ENCODE measurements at places on chromosomes 3 and 15.

DNA sequence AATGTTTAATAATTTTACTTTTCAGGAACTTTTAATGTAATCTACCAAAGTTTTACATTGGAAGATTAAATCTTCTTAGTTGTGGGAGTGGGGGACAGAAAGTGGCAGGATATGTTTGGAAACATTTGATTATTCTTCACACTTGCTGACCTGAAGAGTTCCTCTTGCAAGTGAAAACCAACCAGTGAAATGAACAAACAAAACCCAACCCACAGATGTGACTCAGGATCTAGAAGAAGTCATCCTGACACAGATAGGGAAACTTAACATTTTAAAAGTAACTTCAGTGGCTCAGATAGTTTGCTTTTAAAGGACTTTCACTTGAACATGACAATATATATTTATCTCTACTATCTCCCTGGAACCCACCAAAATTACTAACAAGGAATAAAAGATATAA is 55.4 kb downstream of the ASTE1 start:
- no peak for DNase-seq

DNA sequence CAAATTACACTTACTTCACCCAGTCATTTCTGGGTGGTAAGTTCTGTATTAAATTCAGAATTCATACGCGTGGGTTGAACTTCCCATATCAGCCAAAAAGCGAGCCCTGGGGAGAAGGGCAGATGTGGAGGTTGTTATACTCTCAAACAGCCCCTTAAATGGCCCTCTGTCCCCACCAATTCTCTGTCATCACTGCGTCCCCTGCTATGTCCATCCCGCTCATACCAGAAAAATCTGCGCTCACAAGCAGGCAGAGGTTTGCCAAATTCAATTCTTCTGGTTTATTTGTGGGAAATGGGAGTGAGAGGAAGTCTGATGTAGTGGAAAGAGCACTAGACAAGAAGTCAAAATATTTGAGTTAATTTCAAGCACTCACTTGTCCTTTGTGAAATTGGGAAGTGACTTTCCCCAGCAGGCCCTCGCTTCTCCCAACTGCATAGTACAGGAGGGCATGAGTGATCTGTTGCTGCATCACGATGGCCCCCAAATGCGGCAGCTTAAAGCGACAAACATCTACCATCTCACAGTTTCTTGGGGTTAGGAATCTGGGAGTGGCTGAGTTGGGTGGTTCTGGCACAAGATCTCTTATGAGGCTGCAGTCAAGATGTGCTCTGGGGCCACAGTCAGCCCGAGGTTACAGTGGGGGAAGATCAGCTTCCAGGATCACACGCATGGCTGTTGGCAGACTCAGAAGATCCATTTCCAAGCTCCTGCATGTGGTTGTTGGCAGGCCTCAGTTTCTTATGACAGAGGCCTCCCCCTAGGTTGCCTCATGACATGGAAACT is 67.7 kb downstream of the CPN2 start:
- no peak for DNase-seq

GRCh38 chr3:3053974-3054373 is 56.2 kb downstream of the IL5RA start:
- DNase-seq: no peak

DNA sequence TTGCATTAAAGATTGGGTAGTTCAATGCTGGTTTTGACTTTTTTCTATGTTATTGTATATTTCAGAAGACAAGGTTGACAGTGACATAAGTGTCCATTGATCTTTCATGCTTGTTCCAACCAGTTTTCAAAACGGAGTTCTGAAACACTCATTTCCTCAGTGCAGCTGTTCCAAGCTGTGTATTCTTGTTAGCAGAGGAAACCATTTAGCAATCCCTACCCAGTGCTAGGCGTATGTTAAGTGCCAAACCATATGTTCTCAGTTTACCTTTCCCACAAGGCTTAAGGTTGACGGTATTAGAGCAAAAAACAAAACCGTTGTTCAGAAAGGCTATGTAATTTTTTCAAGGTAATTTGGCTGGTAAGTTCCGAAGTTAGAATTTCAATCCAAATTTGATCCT is 9.1 kb downstream of the ATOSA start:
- DNase-seq: no peak

DNA sequence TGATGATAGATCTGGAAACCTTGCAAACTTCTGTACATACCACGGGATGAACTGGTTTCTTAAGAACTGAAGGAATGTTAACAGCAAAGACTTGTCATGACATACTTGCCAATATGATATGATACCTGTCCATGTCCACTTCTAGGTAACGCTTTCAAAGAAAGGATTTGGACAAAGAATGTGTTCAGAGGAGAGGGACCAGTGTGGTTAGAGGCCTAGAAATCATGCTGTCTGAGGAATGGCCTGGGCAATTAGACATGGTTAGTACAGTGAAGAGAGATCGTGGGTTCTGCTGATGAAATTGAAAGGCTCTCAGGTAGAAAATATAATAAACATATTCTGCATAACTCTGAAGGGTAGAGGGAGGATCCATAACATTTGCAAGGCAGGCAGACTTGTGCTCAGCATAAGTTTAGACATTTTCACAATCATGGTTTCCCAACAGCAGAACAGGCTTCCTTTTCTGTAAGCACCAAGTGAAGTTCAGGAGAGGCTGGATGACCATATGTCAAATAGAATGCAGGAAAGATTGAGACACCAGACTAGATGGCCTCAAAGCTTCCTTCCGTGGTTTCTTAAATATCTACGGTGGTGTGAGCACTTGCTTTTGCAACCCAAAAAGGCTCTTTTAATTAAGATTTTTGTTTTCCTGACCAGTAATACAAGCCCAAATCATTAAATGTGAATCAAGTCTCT is 39.9 kb downstream of the TGFBR2 start:
- no peak for DNase-seq

DNA sequence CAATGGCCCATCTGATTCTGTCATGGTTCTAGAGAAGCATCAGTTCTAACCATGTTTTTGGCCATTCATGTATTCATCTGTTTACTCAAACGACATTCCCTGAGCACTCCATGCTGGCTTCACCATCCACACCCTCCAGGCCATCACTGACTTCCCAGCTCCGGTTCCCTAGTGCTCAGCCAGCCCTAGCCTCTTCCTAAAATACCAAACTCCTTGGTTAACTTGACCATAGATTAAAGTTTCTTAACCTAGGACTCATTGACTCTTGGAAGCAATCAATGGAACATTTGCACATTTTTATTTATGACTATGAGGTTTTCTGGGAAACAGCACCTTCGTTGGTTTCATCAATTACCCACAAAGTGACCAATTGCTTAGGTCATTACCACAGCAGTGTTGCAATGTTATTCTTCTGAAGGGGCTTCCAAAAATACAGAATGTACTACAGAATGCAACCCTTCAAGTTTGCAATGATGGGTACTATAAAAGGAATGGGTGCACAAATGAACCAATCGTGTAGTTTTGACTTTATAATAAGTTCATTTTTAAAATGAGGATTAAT is 27.2 kb upstream of the SLC25A36 start:
- no peak for DNase-seq

DNA sequence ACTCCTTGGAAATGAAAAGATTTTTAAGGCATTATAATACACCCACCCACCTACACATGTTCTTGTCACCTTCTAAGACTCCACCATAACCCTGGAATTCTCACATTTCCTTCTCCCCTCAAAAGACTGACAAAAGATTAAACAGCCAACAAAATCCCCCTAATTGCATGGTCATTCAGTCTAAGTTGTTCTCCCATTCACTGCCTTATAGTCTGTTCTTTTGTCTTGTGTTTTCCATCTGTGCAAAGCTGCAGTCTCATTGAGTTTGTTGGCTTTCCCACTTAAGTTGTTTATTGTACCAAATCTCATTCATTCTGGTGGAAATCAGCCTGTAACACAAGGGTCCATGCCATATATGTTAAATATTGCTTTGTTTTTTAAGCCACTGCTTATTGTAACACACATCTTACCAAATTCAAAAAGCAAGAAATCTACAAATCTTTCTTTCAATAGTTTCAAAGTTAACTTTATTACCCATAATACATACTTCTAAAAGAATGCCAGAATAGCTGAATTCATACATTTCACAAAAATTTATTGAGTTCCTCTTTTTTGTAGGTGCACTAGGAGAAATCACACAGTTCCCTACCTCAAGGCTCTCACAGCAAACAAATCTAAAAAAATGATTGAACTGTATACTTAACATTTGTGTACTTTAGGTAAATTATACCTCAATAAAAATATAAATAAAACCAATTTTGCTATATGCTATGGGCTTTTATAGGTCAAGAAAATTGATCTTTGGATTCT is 2.4 kb upstream of the RCN2 start:
- DNase-seq: no peak

DNA sequence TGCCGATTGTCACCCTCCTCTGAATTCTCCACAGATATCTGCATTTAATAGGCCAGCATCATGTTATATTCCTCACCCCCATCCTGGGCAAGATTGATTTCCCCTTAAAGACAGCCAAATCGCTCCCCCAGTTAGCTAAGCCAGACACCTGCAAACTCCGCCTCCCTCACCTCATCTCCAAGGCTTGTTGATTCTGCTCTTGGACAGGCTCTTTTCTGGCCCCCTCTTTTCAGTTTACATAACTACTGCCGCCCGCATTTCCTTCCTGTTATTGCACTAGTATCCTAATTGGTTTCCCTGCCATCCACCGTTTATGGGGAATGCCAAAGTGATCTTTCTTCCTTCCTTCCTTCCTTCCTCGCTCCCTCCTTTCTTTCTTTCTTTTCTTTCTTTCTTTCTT is 214.7 kb upstream of the MRPL3 start:
- no peak for DNase-seq

DNA sequence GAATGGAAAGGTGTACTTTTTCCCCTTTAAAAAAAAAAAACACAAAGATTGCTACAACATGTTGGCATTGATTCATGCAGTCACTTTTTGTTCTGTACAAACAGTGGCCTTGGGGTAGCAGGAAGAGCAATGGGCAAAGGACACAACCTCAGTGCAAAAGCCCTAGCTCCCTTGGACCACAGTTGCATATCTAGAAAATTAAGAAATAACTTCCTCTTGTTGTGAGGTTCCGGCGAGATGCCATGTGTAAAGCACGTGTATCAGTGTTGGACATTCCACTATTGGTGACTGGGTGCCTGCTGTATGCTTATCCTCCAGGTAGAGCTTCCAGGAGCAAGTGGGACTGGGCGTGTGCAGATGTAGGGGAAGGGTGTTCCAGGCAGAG is 164.5 kb downstream of the THSD4 start:
- no peak for DNase-seq

GRCh38 chr15:81421461-81421860 is 47.4 kb upstream of the TMC3 start:
- no peak for DNase-seq

GRCh38 chr3:26639339-26639738 is 16.8 kb downstream of the LRRC3B start:
- no peak for DNase-seq

- DNase-seq: no peak
Observed at GRCh38 chr3:117722856-117723255, 1013.3 kb downstream of the TUSC7 start.

- DNase-seq: no peak
Observed at GRCh38 chr3:131553495-131554247, 50.9 kb upstream of the MRPL3 start.

Measured in stimulated activated CD4-positive, alpha-beta T cell treated with anti-CD3 and anti-CD28 coated beads, TNF-alpha, amount 100 ng/mL, for 24 hours (primary cell).